NCI-H524 (cell line): ENCODE measurements at places on chromosomes 11 and 22.

GRCh38 chr11:12159351-12160099 lies 49.1 kb downstream of the MICAL2 start:
- no peak for DNase-seq

DNA sequence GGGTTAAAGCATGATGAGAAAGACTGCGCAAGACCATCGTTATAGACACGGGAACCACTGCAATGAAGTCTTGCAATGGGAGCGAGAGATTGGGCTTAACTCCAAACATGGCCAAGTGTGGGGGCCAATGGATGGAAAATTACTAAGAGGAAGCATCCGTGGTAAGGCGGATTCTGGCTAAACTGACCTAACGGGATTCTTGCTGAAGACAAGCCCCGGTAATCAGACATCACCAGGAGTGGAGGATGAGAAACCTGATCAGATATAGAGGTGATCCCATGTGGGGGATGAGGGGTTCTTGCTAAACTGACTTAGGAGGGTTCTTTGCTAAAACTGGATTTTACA lies 5.8 kb upstream of the SYNGR1 start:
- DNase-seq: no peak

DNA sequence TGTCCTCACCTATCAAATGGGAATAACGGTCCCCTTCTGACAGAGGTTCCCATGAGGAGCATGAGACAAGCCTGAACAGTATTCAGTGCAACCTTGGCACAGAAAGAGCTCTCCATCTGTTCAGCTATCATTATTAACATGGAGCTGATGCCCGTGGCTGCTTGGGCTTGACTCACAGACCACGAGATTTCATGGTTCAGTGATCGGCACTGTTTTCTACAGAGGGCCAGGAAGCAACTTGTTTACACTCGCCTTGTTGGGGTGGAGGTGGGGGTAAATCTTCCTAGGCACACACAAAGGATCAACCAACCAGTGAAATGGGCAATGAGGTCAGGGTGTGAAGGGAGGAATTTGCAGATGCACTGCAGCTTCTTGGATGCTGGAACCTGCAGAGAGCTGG lies 88.2 kb downstream of the CWC15 start:
- peak; percentile 0 for DNase-seq

GRCh38 chr11:66230156-66230555 lies 38.3 kb upstream of the RAB1B start:
- DNase-seq: peak; percentile 43
